ENCODE measurements at places on chromosomes 12 and 14.

GRCh38 chr12:50589650-50590435 is 85.1 kb downstream of the DIP2B start:
- peak; percentile 27 for DNase-seq

- no peak for DNase-seq
These were observed 43.8 kb upstream of the KTN1 start for GRCh38 chr14:55536204-55536708.

DNA sequence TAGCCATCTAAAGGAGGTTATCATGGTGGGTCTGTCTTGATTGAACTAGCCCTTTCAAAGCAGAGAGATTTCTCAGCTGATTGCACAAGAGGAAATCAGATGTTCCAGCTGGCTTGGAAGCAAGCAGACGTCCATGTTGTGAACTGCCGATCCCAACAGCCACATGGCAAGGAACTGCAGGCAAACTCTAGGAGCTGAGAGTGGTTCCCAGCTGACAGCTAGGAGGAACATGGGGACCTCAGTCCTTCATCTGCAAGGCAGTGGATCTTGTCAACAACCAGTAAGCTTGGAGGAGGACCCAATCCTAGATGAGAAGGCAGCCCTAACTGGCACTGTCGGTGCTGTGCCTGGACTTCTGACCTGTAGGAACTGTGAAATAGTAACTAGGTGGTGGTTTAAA is 7.7 kb downstream of the ACVR1B start:
- no peak for DNase-seq

DNA sequence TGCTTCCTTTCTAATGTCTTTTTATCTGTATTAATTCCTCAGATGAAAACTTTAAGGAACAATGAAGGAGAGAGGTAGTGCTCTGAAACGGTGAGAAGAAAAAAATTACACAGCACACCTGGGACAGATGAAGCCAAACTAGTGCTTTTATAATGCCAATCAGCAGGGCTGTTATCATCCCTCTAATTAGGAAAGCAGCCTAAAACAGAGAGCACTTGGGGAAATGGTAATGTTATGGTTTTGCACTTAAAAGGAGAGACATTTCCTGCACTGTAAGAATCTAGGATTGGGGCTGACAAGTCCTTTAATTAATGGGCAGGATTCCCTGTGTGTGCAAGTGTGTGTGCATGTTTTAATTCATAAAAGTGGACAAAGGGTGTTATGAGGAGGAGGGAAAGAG is 4.8 kb upstream of the LMO3 start:
- no peak for DNase-seq

GRCh38 chr12:9951026-9951675 is 19.0 kb upstream of the CLEC2A start:
- no peak for DNase-seq

GRCh38 chr14:89719366-89720075 is 235.0 kb downstream of the EFCAB11 start:
- DNase-seq = no peak

DNA sequence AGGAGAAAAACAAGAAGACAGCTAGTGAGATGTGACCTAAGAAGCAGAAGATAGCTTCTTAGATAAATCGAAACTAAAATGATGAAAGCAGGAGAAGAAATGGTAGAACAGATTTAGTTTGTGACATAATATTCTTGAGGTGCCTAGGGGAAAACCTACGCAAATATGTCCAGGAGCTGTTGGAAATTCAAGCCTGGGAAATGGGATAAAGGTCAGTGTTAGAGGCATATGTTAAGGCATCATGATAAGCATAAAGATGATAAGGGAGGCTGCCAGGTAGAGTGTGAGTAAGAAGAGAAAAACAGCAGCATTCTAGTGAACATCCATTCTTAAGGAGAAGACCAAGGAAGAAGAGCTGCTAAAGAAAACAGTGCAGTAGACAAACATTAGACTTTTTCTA is 109.6 kb upstream of the LGR5 start:
- DNase-seq = no peak

DNA sequence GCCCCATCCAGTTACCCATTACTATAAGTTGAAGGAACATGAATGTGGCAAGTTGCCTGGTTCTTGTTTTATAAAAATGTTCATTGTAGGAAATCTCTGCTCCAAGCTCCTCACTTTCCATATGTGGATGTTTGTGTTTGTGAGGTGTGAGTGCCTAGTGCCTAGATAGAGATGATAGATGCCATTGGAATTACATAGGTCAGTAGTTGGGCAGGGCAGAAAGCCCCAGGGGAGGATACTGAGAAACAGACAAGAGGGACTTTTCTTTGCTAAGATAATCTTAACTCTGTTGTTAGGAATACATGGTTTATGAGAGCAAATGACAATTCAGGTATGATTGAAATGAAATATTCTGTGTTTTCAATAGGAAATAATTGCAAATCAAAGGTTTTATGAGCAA is 226.3 kb upstream of the GRIP1 start:
- DNase-seq = no peak

Measured in 8988T (cell line).